ENCODE measurements at places on chromosomes 2 and 18.

DNA sequence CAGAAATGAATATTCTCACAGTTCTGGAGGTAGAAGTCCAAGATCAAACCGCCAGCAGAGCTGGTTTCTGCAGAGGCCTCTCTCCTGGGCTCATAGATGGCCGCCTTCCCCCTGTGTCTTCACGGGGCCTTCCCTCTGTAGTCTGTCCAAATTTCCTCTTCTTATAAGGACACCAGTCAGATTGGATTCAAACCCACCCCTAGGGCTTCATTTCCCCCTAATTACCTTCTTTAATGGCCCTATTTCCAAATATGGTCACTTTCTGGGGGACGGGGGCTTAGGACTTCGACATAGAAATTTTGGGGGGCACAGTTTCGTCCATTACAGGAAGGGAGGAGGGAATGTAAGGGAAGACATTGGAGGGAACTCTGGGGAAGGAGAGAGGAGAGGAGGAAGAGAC lies 132.6 kb downstream of the DDX1 start:
- no peak overlapping the region for H3K27ac ChIP-seq
- H3K36me3 ChIP-seq: no peaks in the 10 kb centered on the region
- no peak overlapping the region for H3K4me3 ChIP-seq

DNA sequence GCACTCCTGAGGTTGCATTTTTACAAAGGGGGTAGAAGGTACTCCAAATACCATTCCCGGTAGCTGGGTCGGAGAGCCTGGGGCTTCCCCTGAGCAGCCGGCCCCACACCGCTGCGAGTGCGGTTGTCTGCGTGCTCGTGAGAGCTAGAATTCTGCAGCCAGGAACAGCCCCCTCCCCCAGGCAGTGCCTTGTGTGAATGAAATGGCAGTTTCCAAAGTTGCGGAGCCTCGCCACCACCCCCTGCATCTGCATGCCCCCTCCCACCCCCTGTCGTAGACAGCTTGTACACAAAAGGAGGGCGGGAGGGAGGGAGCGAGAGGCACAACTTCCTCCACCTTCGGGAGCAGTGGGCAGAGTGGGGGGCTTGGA lies 1.1 kb downstream of the MYCN start:
- no peak for DNase-seq
- no peaks in the 10 kb centered on the region for H3K36me3 ChIP-seq
- H3K4me1 ChIP-seq: peaks cover 33% of the 10 kb centered on the region
- no peak overlapping the region for H3K27ac ChIP-seq
- peak overlapping the region; percentile 48 for H3K4me3 ChIP-seq
- peaks cover 42% of the 10 kb centered on the region for H3K27me3 ChIP-seq

DNA sequence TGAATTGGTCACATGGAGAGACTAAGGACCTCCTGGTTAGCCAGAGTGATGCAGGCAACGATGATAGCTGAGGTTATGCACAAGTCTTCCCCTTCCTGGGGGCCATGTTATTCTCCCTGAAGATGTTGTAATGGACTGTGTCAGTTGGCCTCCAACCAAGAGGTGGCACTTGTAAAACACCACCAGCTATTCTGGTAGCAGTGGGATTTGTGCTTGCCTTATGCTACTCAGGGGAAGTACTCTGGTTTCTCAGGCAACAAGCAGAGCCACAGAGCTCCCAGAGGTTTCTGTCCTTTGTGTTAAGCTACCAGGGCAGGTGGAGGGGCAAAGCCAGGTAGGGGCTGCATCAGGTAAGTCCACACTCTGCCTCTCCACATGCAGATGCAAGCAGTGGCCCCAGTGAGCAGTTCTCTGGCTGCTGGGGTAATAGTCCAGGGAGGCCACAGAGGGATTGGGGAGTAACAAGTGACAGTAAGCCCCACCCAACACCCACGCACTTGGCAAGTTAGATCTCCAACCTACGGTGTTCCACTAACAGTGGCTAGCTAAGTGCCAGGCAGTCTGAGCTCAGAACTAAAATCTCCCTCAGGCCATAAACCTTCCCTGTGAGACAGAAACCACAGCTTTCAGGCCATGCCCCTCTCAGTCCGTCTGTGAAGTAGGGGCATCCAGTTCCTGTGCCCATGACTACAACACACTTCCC lies 99.7 kb downstream of the RND3 start:
- H3K27ac ChIP-seq: no peak overlapping the region
- no peak overlapping the region for H3K4me3 ChIP-seq
- no peaks in the 10 kb centered on the region for H3K36me3 ChIP-seq
- no peak for DNase-seq
- no peaks in the 10 kb centered on the region for H3K4me1 ChIP-seq
- H3K27me3 ChIP-seq: no peaks in the 10 kb centered on the region

DNA sequence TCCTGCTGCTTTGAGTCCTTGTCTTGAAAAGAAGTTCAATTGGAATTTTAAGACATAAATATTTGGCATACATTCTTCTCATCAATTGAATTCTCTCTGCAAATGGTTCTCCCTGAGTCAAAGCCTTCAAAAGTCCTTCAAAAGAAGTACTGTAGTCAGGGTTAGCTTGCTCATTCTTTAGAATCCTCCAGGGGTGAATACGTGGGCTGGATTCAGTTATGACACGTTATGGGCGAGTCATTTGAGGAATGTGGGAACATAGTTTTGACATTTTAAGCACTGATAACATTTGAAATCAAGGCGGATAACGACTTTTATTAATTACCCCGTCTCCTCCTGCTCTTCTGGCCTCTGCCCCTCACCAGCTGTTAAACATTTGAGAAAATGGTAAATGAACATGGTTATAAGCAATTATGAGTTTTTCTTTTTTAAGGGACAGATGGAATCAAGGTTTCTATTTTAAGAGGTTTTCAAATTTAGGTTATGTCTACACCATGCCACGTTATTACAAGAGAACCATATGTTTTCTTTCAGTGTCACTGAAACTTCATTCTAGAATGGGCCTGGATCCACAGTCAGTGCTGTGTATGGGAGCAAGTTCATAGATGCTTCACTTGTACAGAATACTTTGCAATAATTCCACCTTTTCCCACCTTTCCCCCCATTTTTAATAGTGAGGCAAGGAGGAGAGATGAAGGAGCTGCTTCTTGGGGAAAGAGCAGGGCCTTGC lies 273.1 kb downstream of the TSN start:
- no peak overlapping the region for H3K27ac ChIP-seq
- no peak overlapping the region for H3K4me3 ChIP-seq
- H3K27me3 ChIP-seq: no peaks in the 10 kb centered on the region
- H3K36me3 ChIP-seq: no peaks in the 10 kb centered on the region
- DNase-seq: no peak

- no peaks in the 10 kb centered on the region for H3K27me3 ChIP-seq
- H3K36me3 ChIP-seq: peaks cover 15% of the 10 kb centered on the region
- no peak for DNase-seq
- H3K27ac ChIP-seq: peak overlapping the region; percentile 96
These were observed 822 bp downstream of the PSMG2 start for GRCh38 chr18:12703664-12704063.

DNA sequence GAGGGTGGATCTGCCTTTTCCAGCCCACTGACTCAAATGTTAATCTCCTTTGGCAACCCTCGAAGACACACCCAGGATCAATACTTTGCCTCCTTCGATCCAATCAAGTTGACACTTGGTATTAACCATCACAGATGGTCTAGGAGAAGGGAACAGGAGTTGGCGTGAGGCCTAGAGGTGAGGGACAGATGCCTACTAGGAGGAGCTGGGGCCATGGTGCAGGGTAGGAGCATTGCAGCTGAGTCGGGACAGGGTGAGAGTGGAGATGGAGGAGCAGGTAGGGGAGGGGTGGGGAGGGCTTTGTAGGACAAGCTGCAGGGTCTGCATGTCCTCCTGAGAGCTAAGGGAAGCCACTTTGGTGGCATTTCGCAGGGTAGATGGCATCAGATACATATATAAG lies 140.0 kb downstream of the VAPA start:
- no peaks in the 10 kb centered on the region for H3K36me3 ChIP-seq
- H3K27ac ChIP-seq: no peak overlapping the region
- H3K4me1 ChIP-seq: no peaks in the 10 kb centered on the region
- H3K4me3 ChIP-seq: no peak overlapping the region

DNA sequence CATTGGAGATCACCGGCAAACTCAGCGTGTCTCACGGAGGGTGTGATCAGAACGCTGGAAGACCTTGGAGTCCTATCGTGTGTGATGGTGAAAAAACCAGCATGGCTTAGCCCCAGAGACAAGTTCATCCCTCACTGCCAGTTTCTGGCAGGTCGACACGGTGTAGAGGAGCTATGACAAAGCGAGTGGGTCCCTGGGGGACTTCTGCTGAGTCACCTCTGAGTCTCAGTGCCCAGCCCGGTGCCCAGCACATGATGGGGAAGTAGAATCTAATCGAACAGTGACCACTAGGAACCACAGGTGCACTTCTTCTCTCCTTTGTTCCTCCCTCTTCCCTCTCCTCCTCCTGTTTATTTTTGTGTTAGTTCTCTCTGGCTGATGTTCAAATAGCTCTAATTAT lies 45.9 kb upstream of the KCNF1 start:
- H3K4me3 ChIP-seq: no peak overlapping the region
- DNase-seq: no peak
- peaks cover 5% of the 10 kb centered on the region for H3K27me3 ChIP-seq
- H3K4me1 ChIP-seq: no peaks in the 10 kb centered on the region

- no peak overlapping the region for H3K4me3 ChIP-seq
- no peak overlapping the region for H3K27ac ChIP-seq
- peaks cover 11% of the 10 kb centered on the region for H3K27me3 ChIP-seq
- DNase-seq: no peak
- no peaks in the 10 kb centered on the region for H3K36me3 ChIP-seq
These were observed 5.3 kb upstream of the PXDN start for GRCh38 chr2:1749489-1750119.

DNA sequence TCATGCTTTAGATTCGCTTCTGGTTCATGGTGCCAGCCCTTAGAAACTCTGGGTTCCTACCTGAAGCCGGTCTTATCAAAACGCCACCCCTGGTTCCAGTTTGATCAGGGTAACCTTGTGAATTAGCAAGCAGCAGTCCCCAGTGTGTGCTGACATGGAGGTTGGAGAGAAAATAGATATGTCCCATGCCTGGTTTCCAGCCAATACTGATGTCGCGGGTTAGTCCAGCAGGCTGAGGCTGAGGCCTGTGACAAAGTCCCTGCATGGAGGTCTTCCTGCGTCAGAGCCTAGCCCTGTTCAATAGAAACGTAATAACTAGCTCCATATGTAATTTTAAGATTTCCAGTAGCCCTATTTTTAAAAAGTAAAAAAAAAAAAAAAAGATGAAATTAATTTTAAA lies 28.2 kb downstream of the LPIN1 start:
- peaks cover 2% of the 10 kb centered on the region for H3K36me3 ChIP-seq
- DNase-seq: no peak
- no peak overlapping the region for H3K4me3 ChIP-seq
- H3K27ac ChIP-seq: no peak overlapping the region
- H3K27me3 ChIP-seq: no peaks in the 10 kb centered on the region

DNA sequence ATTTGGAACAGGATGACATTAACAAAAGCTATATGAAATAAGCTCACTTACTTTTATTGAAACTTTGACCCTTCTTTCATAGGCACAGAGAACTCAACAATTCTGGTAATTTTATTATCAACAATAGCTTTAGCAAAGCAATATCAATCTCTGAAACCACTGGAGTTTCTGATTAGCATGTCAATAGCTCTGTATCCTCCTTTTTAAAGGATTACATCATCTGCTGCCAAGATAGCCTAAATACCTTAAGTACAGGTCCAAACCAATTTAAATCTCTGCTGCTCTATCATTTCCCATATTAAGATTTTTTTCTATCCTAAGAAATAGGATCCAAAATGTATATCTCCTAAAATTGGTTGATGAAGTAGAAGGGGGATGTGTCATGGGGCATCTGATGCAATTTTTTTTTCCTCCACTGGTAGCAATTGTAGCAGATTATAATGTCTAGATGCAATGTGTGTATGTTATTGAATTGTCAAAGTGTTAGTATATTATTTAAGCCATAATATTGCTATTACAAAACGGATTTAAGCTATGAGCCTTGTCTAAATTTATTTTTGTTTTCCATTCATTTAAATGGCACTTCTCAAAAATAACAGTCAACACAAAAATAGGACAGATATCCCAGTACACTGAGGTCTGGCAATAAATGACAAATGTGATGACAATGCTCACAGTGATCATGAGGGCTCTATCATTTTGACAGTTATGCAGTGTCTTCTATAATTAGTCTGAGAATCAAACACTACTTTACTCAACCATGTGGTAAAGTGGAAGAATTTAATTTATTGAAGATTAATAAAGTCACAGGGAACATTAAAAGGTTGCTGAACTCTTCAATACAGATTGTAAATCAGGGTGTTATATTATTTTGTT lies 328.4 kb downstream of the CDH7 start:
- no peaks in the 10 kb centered on the region for H3K4me1 ChIP-seq
- H3K36me3 ChIP-seq: no peaks in the 10 kb centered on the region
- no peak for DNase-seq
- H3K27ac ChIP-seq: no peak overlapping the region

DNA sequence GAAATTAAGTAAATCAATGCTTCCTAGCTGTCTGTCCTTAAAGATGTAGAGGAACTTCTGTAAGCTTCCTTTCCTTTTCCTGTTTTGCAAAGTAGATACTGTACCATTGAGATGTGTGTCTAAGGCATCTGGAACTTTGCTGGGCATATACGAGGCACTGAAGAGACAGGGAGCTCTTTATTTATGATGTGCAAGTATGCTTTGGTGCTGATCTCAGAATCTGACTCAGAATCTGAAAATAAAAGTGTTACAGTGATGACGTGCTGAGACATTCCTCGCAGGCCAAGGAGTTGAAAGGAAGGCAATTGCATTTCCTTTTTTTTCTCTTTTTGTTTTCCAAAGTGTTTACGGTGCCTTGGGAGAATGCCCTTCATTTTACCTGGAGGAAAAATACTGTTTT lies 230.9 kb upstream of the RGPD4 start:
- no peaks in the 10 kb centered on the region for H3K36me3 ChIP-seq
- DNase-seq: no peak
- H3K27me3 ChIP-seq: no peaks in the 10 kb centered on the region
- H3K4me1 ChIP-seq: no peaks in the 10 kb centered on the region
- H3K4me3 ChIP-seq: no peak overlapping the region

DNA sequence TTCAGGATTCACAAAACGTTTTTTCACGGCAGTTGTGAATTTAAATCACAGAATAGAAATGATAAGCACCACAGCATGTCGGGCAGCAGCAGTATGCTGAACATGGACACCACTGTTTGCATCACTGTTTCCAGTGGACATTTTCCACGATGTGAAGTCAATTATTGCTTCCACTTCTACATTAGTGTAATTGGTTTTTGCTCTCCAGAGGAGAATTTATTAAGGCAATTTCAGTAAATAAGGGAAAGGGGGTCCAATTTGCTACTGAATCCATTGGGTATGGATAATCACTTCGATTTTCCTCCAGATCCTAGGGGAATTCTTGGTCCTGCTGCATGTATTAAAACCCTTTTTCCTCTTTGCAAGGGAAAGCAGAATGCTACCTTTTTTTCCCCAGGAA lies 30.2 kb upstream of the VWC2L start:
- no peaks in the 10 kb centered on the region for H3K36me3 ChIP-seq
- H3K27me3 ChIP-seq: no peaks in the 10 kb centered on the region
- DNase-seq: no peak

- peaks cover 4% of the 10 kb centered on the region for H3K4me1 ChIP-seq
- H3K36me3 ChIP-seq: no peaks in the 10 kb centered on the region
- no peak overlapping the region for H3K4me3 ChIP-seq
- no peaks in the 10 kb centered on the region for H3K27me3 ChIP-seq
These were observed 215.4 kb downstream of the AGAP1 start for GRCh38 chr2:235709124-235709813.

- no peaks in the 10 kb centered on the region for H3K36me3 ChIP-seq
- no peak overlapping the region for H3K27ac ChIP-seq
- no peak overlapping the region for H3K4me3 ChIP-seq
- H3K27me3 ChIP-seq: no peaks in the 10 kb centered on the region
These were observed 28.9 kb downstream of the TFPI start for GRCh38 chr2:187525163-187525900.

GRCh38 chr2:44547718-44548117 lies 186.0 kb downstream of the CAMKMT start:
- no peaks in the 10 kb centered on the region for H3K36me3 ChIP-seq
- no peak overlapping the region for H3K27ac ChIP-seq
- no peak for DNase-seq
- no peaks in the 10 kb centered on the region for H3K27me3 ChIP-seq
- H3K4me3 ChIP-seq: no peak overlapping the region

All from transverse colon (tissue), 4 donors.